ENCODE measurements at places on chromosomes 6 and 20. TPM values are rescaled to one million over a fixed set of nuclear protein-coding genes. Genes with fewer than 3 reads are reported as not detected.

Gene SNRNP48
- total RNA-seq, result 18.0 TPM

Gene HTR1E
- not detected for total RNA-seq

Gene DEFB124
- total RNA-seq, result not detected

Gene BTNL2
- not detected for total RNA-seq

Gene ALDH5A1
- 11.9 TPM for total RNA-seq

Gene MYMX
- total RNA-seq, result not detected

Gene SLC16A10
- 2.8 TPM for total RNA-seq

Gene NTSR1
- not detected for total RNA-seq

DNA sequence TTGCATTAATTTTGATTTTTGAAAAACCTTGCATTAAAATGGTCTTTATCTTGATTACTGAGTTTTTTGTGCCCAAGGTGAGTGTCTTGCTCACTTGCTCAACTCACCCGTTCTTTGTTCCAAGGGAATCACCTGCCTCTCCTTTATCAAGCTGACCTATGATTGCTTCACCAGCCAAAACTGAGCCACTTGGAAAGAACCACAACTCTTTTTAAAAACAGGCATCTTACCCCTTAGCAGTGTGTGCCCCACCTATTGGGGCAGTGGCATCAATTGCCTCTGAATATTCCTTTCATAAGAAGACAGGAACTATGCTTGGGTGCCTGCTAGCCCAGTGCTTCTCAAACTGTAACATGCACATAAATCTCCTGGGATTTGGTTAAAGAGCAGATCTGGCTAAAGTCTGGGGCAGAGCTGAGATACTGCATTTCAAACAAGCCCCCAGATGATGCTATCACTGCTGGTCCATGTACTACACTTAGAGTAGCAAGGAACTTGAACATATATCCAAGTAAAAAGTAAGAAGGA lies 3.3 kb upstream of the STK38 start:
- DNase-seq, result no peak

DNA sequence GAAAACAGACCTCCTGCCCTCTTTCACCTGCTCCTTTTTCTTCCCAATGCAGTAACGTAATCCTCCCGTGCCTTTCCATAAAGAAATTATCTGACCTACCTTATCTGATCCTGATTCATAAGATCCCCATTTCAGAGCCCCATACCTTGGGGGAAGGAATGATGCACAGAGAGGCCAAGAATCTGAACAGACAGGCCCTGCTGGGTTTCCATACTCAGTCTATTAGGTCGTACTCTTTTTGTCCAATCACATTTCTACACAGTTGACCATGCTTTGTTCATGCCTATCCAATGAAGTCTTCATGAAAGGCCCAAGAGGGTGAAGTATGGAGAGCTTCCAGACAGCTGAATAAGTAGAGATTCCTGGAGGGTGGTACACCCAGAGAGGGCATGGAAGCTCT lies 25.3 kb downstream of the SRPK1 start:
- DNase-seq, result no peak

DNA sequence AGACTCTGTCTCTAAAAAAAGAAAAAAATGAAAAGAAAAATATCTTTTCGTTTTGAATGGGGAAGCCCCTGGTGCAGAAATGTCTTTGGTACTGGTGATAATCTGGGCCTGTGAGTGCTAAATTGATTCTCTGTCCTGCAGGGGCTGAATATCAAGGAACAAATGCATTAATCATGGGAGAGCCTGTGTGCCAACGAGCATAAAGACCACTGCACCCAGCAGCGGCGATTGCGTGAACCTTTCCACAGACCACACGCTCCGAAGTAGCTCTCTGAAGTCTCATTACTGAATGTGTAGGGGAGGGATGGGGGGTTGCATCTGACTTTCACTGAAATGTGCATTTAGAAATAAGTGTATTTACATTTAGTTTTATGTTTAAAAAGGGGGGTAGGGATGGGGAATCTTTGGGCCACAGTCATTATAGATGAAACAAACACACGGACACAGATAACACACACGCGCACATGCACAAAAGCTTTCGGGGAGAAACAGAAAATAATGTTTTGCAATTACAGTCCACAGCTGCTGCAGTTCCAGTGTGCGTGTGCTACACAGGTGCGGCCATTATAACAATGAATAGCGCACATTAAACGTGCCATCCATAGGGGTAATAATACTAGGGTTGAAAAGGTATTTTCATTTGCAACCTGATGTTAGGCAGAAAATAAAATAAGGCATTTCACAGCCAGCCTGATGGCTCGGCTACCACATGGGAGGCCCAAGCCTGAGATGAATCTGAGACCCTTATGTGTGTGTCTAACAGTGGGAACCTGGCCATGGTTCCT lies 154.0 kb downstream of the MBOAT1 start:
- DNase-seq, result no peak

- no peak for DNase-seq
These were observed 49.4 kb downstream of the KAT14 start for GRCh38 chr20:18187020-18187419.

- DNase-seq, result peak; percentile 44
These were observed 516 bp upstream of the IRF4 start for GRCh38 chr6:390914-391558.

- DNase-seq, result no peak
These were observed 13.3 kb upstream of the SOX12 start for GRCh38 chr20:312067-312466.

- no peak for DNase-seq
These were observed 192.6 kb upstream of the VGLL2 start for GRCh38 chr6:117072781-117073180.

DNA sequence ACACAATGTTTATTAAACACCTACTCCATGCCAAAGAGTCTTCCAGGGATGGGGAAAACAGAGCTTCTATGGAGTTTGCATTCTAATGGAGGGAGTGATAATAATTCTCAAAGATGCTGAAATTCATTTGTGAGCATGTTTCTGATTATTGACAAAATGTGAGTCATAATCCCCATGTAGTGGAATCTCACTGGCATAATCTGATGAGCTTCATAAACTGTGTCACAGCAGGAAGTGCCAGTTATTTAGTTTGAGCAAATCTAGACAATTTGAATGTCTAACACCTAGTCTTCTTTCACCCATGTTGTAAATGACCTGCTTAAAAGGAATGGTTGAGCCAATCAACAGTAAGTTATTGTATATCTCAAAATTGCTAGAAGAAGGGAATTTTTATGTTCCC lies 95.1 kb downstream of the KCNQ5 start:
- DNase-seq, result no peak

GRCh38 chr20:47343007-47343472 lies 13.5 kb downstream of the ZMYND8 start:
- DNase-seq, result no peak

GRCh38 chr6:169859401-169859977 lies 108.1 kb downstream of the ERMARD start:
- no peak for DNase-seq

GRCh38 chr20:35302421-35303335 lies 10.5 kb upstream of the FAM83C start:
- DNase-seq, result no peak

DNA sequence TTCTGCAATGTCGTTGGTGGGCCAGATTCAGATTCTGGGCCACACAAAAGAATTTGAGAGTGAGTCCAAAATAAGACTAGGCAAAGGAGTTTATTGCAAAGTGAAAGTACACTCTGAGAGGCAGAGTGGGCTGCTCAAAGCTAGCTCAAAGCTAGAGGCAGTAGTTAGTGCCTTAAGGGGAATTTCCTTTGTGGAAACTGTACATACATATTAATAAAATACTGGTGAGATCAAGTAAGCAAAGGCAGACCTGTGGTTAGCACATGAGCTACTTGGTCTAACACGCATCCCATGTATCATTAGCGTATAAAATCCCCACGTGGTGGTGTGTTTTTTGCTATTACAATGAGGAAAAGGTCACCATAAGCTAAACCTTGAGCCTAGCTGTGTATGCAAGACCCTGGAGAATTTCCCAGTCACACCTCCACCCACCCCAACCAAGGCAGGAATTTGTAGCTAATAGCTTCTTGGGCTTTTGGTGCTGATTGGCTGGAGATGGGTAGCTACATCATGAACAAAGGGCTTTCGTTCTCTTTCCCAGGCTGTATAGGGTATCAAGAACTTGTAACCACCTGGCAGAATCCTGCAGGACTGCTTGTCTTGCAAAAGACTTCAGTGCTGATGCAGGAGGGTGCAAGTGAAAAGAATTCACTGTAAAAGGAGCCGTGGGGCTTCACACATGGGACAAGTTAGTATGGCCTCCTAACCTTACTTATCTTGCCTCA lies 14.7 kb upstream of the TRIM26 start:
- DNase-seq, result no peak

DNA sequence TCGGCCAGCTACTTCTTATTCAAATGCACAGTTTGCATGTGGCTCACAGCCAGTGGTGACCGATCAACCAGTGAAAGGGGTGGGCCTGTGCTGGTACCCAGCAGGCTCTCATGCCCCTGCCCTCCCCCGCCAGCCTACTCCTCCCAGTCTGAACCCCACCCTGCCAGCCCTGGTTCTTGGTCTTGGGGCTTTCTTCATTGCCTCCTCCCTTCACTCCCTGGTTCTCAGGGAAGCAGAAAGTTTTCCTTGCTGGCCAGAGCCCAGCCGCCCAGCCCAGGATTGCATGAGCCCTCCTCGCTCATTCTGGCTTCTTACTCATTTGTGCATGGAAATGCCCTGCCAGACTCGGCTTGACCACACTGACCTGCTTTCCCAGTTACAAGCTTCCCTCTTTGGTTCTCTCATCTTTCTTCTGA lies 40.8 kb downstream of the KCNK17 start:
- no peak for DNase-seq
